ENCODE measurements at places on chromosomes 1 and 21. TPM values are rescaled to one million over a fixed set of nuclear protein-coding genes. Genes with fewer than 3 reads are reported as not detected.
A peak's percentile ranks its signal among the peaks of the same experiment; 100 is the strongest.

Gene FCGR3B
- total RNA-seq: not detected

Gene ST6GALNAC5
- total RNA-seq: 0.26 TPM

Gene APOBEC4
- not detected for total RNA-seq

Gene SH2D1B
- total RNA-seq: 0.13 TPM

Gene GOLT1A
- total RNA-seq: 1.8 TPM

Gene DEPDC1
- 0.38 TPM for total RNA-seq

Gene DDI2
- 13.7 TPM for total RNA-seq

Gene MTARC1
- total RNA-seq: 2.0 TPM

Gene IVL
- 1.6 TPM for total RNA-seq

Gene SLC9C2
- not detected for total RNA-seq

Gene TYW3
- 9.7 TPM for total RNA-seq

Gene SDC3
- total RNA-seq: 4.7 TPM

Gene KRTAP23-1
- not detected for total RNA-seq

Gene PCP4
- total RNA-seq: not detected

Gene SEMA4A
- total RNA-seq: 16.9 TPM

Gene CELA2A
- not detected for total RNA-seq

Gene C8B
- total RNA-seq: not detected

DNA sequence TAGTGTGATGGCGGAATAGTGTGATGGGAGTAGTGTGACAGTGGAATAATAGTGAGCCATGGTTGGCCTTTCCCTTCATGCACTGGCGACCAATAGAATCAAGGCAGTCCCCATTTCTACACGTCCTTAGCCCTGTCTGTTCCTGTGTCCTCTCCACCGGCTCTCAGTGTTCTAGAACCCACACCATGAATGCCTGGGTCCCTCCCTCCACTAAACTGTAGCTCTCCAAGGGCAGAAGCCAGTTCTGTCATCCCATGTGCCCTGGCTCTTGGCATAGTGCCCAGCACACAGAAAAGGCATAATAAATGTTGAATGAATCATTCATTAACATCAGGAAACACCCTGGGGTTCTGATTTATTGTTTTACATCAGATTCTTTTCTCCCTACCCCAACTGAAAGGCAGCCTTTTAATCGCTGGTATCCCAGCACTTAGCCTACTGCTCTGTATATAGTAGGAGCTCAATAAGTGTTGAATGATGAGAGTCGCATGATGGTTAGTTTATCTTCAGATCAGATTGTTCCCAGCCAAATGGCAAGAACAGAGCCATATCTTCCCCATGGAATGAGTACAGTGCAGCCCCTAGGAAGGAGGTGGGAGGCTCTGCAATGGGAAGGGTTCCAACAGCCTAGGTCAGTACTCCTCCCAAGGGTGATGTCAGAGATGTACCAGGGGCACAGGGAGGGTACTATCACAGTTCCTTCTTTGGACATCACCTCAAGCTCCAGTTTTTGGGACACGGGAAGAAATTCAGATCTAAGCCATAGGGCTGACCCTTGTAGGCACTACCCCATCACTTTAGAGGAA, 325.7 kb downstream of the HHAT start:
- DNase-seq: peak; percentile 4

DNA sequence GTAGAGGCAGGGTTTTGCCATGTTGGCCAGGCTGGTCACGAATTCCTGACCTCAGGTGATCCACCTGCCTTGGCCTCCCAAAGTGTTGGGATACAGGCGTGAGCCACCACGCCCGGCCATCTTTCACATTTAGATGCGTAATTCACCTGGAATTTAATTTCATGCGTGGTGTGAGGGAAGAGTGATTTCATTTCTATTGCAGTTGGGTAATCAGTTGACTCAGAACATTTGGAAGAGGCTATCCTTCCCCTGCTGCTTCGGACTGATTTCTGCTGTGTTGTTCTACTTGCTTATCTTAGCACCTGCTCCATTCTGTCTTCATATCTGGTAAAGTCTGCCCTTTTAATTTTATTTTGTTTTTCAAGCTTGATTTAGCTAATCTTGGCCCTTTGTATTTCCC, 19.1 kb downstream of the DIP2A start:
- DNase-seq: peak; percentile 81

DNA sequence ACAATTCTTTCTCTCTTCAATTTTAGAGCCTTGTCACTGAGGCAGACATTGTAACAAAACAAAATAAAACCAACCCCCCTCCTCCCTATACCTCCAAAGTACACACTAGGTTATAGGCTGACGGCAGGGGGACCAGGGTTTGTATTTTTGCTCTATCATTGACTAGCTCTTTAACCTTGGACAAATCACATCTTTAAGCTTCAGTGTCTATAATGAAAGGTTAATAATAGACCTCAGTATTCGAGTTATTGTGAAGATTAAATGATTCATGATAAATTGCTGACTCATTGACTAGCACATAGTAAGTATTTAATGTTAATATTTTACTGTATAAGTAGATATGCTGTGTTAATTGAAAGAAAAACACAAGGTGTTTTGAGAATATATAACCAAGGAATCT, 1267.6 kb upstream of the ADGRL2 start:
- peak; percentile 8 for DNase-seq

DNA sequence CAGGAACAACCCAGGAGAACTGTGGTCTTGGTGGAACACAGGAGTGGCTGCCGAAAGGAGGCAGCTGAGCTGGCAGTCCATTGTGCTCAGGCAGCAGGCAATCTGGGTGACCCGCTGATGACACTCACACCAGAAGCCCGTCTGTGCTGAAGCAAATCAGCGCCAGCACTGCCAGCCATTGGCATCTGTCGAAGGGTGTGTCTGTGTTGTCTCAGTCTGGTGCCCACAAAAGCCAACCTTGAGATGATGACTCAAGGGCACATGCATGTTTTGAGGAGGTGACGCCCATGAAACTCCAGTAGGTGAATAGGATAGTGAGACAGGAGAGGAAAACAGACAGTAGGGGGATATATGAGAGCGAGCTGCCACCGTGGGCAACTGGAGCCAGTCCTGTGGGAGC, 167.3 kb downstream of the KAZN start:
- peak; percentile 35 for DNase-seq

- peak; percentile 82 for DNase-seq
Measured at GRCh38 chr1:110152133-110152785, 2.0 kb downstream of the SLC6A17 start.

- peak; percentile 73 for DNase-seq
Measured at GRCh38 chr1:53945433-53946251, at the start of gene IFT25. Gene IFT25 (minus strand): TSS chr1:53945699. CDS start chr1:53940082, 5,617 bp downstream.

- DNase-seq: peak; percentile 66
Measured at GRCh38 chr1:62389531-62389930, 47.3 kb upstream of the USP1 start.

- peak; percentile 68 for DNase-seq
Measured at GRCh38 chr1:117534995-117535467, 70.8 kb upstream of the TENT5C start.

GRCh38 chr1:196608390-196609369, at the start of gene KCNT2:
Gene KCNT2 (minus strand): TSS chr1:196608440. CDS start chr1:196608309, 131 bp downstream.
- peak; percentile 9 for DNase-seq

GRCh38 chr1:208273386-208274017, 29.3 kb upstream of the PLXNA2 start:
- DNase-seq: no peak

DNA sequence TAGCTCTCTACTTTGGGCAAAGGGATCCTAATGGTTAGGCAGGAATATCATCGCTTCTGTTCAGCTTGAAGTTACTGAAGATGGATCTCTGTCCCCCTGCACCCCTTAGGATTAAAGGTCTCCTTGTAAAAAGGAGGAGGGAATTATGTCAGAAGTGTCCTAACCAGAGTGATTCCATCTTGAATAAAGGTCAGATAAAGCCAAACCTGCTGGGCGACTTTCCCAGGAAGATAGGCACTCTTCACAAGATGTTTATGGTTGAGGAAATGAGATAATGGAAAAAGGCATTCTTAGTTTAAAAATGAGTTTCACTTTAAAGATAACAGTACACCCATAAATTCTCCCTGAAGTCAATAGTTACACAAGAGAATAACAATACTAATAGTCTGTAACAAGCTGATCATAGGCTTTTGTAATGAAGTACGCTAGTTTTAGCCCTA, 1.7 kb upstream of the NENF start:
- no peak for DNase-seq

- DNase-seq: no peak
Measured at GRCh38 chr1:32128479-32128878, 20.6 kb downstream of the KPNA6 start.

DNA sequence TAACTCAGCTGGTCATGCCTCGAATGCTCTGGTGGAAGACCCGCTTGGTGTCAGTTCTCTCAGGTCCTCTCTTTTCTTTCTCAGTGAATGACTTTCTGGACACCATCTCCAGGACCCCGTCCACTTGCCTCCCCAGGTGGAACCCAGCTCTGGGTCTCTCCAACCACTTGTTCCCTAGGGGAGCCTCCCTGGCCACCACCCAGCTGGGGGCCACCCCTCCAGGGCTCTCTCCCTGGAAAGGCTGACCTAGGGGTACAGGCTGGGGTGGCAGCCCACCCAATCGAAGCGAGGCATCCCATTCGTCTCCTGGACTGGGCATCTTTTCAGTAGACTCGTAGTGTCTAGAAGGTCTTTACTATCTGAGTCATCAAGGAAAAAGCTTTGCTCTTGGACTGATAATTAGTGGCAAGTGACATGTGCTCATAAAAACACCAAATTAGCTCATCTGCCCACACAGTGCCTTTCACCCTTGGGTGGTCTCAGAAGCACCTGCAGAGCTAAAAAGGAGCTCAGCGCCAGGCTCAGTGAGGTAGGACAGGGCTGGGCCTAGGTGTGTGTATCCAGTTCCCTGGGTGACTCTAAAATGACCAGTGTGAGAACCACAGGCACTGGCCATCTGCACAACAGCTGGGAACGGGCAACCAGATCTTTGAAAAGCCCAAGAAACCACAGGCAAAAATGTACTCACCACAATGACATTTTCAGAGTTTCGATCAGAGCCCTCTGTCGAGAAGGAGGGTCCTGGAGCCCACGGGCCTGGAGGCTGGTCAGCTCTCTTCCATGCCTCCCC, 2.4 kb upstream of the PDXK start:
- DNase-seq: no peak

GRCh38 chr1:172897738-172898137, 153.0 kb downstream of the TNFSF18 start:
- no peak for DNase-seq

GRCh38 chr1:244159646-244160045, 108.6 kb downstream of the ZBTB18 start:
- no peak for DNase-seq

- DNase-seq: peak; percentile 92
Measured at GRCh38 chr1:181086926-181087325, 1.6 kb upstream of the IER5 start.

DNA sequence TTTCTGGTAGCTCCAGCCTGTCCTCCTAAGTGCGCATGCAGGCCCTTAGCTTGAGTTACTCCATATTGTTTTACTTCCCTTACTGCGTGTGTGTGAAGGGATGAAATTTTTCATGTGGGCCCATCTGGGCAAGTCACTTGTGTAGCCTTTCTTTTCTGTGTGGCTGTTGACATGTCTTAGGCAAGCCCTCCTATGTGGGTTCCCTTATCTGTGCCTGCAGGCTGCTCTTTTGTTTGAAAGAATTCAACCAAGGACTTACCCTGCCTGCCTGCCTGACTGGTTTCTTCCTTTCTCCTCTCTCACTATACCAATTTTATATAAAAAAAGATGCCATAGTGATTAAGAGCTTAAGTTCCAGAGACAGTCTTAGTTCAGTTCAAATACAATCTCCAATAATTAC, 249.3 kb downstream of the ATG4C start:
- DNase-seq: no peak

- no peak for DNase-seq
Measured at GRCh38 chr1:29169976-29170375, 11.7 kb downstream of the SRSF4 start.

GRCh38 chr1:2210786-2211185, 16.2 kb upstream of the FAAP20 start:
- no peak for DNase-seq
